ENCODE measurements at places on chromosomes 2 and 18.

DNA sequence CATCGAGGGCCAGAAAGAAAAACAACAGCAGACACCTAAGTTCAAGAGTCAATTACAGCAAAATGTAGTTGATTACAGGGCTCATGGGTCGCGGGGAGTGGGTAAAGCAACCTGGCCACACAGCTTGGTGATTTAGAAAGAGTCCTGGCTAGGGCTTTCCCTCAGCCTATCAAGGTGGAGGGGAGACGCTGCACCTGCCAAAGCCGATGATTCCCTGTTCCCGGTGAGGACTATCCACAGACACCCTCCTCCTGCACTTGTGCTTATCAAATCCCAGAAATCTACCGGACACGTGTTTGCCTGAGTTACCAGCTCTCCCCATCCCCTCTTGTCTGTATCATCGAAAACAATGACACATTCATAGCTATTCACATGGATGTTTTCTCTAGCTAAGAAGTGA lies 7.0 kb upstream of the SOX11 start:
- DNase-seq: no peak

GRCh38 chr2:46072101-46072820 lies 224.9 kb upstream of the EPAS1 start:
- no peak for DNase-seq

- DNase-seq: no peak
Observed at GRCh38 chr2:199589306-199589705, 131.6 kb upstream of the SATB2 start.

DNA sequence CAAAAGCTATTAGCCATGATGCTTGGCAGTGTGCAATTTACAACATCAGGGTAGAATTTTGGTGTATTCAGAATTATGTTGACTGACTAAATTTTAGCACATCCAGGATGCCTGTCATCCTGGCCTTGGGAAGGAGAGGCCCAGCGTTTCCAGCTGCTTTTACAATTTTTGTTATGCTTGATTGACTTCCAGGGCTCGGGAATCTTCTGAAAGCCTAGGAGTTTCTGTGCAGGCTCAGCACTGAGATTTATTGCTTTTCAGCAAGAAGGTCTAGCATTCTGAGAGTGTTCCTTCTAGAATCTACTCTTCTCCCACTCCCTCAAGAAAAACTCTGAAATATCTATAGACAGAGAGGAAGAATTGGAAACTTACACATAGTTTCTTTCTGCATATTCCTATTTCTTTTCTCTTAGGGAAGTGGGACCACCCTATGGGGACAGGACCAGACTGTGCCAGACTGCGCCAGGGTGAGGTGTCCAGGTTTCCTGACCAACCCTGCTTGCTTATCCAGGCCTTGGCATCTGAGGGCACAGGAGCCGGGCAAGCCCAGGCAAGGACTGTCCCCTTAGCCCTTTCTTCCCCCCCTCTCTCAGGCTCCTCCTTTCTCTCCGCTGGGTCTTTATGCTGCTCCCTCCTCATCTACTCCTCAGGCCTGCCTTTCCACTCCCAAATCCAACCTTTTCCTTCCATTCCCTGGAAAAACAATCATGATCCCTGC lies 26.9 kb downstream of the MAIP1 start:
- peak; percentile 41 for DNase-seq

- DNase-seq: no peak
Observed at GRCh38 chr2:241011751-241012510, 13.5 kb downstream of the SNED1 start.

DNA sequence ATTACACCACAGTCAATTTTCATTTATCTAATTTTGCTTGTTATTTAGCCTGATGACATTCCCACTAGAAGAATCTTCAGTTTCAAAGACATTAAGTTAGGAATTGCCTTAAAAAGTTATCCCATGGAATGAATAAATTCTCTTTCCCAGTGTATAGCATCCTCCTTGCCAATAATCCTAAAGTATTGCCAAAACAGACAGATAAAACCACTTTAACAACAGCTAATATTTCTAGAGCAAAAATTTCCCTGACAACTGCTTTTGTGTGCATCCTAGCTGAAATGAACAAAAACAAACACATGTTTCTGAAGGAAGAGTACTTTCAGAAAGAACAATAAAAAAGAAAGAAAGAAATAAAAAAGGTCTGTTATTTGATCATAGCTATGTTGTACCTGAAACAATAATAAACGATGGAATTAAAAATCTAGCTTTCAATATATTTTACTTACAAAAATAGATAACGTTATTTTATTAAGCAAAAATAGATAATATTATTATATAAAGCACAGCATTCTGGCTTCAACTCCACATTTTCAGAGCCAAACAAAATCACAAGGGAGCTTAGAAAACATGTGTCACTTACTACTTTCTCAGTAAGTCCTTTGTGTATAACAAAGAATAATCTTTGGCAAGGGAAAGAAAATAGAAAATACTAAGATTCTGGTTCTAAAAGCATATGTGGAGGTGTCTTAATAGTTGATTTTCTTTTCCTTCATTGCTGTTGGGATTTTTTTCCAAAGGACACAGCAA lies 939.0 kb upstream of the CRIM1 start:
- peak; percentile 31 for DNase-seq

DNA sequence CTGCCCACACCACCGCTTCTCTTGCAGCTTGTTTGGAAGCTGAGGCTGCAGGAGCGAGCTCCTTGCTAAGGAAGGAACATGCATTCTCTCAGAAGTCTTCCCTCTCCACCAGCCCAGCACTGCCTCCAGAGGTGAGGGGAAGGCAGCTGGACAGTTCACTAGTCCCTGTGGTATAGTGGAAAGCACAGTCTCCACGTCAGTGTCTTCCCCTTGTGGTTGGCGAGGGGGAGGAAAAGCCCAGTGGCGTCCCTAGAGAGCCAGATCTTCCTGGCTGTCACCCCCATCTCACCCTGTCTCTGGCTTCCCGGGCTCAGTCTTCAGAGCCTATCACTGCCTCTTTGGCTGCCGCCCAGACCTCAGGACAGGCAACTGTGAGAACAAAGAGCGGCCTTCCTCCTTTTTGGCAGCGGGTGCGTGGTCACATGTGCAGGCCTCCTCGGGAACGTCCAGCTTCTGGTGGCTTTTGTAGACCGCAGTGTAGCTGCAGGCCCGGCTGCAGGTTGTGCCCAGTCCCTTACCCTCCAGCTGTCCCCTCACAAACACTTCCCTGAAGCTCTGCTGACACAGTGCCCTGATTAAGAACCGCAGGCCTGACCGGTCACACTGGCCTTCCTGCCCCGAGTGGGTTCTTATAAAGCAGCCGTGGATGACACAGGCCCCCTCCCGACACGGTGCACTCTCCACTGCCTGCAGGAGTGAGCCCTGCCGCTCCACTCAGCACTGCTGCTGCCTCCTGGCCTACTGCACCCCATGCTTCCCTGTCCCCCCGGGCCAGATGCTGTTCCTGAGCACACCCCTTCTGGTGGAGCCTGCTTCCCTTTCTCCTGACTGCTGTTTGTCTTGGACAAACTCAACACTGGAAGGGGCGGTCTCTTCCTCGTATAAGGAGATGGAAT lies 90.9 kb downstream of the RNF144A start:
- peak; percentile 64 for DNase-seq

GRCh38 chr2:56170504-56170903 lies 13.3 kb upstream of the CCDC85A start:
- no peak for DNase-seq

DNA sequence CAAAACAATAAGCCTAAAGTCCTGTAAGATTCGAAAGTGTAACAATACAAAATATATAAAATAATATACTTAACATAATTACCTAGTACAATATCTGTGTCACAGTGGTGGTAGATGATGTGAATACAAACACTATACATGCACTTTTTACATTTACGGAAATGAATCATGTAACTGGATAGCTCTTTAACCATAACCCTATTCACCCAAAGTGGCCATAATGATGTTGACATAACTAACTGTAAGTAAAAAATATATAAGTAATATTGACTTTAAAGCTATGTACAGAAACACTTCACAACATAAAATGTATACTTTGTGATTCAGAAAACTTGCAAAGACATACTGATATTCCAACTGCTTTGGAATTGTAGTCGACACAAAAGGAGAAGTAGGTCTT lies 616.9 kb upstream of the SLC8A1 start:
- DNase-seq: no peak

DNA sequence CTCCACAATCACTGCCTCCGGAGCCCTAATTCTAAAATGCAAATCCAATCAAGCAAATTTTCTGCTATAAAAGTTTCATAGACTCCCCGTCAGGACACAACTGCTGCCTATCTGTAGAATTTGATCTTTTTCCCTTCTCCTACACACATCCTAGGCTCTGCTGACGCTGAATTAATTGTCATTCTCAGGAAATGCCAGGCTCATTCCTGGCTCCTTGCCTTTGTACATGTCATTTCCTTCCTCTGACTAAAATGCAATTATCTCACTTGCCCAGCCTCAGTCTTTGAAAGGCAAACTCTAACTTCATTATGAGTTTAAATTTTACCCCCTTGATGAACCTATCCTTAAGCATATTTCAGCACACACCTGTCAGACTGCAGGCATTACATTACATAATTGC lies 844.9 kb upstream of the CRIM1 start:
- DNase-seq: no peak

DNA sequence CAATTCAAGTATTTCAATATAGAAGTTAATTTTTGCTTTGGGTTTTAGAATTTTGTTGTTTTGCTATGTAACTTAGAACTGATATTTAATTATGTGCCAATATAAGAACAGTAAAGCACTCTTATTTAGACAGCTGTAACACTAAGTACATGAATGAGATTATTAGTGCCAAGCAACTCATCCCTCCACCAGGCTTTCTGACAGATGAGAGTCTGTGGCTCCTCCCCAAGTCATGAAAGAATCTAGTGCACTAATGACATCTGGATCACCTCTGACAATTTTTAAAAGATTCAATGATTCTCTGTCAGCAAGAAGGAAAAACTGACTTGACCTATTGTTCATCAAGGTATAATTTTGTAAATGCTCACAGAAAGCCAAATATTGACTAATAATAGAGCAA lies 67.8 kb downstream of the TMEFF2 start:
- no peak for DNase-seq

DNA sequence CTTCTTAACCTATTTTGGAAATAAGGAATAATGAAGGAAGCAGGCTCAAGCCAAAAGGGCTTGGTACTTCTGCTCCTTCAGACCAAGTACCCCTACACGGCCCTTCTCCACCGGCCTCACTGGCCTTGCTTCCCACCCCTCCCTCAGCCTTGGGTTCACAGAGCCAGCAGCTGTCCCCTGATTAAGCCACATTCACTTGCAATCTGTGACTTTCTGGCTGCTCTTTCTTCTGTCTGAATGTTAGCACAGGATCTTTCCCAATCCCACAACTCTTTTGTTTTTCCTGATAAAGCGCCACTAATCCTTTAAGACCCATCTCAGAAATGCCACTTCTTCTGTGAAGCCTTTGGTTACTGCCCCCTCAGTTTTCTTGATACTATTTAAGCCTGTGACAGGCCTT lies 52.4 kb downstream of the REEP1 start:
- DNase-seq: no peak

DNA sequence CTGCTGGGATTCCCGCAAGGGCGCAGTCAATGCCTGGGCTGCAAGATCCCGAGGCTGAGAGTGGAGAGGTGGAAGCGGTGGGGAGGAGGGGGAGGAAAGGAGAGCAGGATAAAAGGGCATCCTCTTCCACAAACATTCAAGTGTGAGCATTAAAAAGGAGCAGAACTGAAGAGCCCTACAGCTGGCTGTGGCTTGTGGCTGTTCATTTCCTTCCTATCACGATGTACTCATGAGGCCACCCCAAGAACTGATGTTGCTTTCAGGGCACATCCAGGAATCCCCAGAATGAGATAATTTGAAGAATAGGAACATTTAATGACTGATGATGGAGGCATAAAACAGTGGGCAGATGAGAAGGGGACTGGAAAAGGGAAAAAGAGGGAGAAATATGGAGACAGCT lies 230.8 kb upstream of the SMIM21 start:
- no peak for DNase-seq

DNA sequence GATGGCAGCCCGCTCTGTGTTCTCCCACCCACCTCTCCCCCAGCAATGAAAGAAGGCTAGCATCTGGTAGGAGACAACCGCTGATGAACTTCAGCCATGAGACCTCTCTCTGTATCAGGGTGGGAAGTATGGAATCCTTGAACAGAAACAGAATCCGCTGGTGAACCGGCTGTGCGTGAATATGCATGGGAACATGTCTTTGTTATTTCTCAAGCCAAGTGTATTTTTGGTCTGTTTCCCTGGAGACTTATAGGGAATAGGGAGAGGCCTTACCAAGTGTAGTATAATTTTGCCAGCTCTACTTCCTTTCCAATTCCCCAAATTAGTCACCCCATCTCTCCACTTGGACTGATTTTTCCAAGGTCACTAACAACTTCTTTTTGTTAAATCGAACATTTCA lies 30.1 kb downstream of the WNT10A start:
- no peak for DNase-seq

DNA sequence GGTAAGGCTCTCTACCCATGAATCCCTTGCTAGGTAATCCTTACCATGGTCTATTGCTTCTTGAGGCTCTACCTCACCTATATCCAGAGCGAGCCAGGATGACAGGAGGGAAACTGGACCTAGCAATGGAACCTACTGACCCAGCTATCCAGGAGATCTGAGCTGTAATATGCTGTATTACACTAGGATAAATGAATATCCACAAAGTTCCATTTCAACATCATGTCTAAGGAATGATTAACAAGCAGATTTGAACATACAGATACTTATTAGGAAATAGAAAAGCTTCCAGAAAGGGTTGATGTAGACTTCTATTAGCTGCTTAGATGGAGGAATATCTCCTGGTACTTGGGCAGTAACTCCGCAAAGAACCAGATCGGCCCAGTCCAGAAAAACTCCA lies 110.1 kb downstream of the BAZ2B start:
- DNase-seq: no peak

DNA sequence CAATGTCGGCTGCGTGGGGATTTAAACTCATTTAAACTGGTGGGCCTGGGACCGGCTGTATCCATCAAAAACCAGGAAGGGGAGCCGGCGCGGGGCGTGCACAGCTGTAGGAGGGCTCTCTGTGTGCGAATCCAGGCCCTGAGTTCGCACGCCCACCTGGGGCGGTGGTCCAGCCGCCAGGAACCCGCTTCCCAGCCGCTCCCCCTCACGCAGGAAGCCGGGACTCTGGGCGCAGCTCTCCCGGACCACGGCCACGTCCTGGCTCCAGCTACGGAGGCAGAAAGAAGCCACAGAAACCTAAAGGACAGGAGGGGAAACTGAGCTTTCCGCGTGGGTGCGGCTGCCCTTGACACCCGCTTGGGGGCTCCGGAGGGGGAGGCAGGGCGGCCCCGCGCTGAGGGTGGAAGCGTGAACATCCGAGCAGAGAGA lies 80.6 kb downstream of the GFPT1 start:
- peak; percentile 74 for DNase-seq

DNA sequence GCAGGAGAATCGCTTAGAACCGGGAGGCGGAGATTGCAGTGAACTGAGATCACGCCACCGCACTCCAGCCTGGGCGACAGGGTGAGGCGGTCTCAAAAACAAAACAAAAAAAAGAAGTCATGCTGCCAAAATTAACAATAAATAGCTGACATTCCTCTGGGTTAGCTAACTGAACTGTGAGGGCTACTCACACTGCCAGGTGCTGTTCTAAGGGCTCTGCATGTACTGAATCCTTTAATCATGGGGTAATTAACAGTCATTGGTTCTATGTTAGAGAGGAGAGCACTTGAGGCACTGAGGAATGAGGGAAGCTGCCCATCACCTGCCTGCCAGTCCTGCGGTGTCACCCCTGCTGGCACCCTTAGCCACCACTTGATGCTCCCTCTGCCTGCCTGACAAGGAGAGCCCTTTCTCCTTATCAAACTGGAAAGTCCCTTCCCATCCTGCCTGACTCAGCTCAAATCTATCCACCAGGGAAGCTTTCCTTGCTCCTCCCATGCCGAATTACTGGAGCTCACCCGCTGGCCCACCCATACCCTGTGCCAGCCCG lies 73.0 kb upstream of the RIOK3 start:
- no peak for DNase-seq

All from muscle of arm (tissue), 14 donors.